Fibroblast of the conjunctiva (primary cell): ENCODE measurements at places on chromosomes 2 and 18.

DNA sequence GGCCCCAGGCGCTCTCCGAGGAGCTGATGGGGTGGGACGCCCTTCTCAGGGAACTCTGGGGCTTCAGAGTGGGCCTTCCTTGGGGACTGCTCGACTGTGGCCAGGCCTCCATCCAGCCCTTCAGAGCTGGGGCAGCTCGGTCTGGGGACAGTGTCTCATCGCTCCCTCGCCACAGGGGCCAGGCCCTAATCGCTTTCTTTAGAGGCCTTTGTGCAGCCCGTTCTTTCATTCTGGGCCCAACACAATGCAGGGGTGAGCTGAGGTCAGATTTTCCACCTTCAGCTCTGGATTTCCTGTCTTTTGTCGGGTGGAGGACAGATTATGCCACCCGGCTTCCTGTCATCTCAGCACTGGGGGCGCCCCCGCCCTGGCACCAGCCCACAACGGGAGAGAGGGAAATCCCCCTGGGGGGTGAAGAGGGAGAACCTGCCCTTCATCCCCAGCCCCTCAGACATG lies 25.2 kb downstream of the MYCN start:
- no peak for DNase-seq

DNA sequence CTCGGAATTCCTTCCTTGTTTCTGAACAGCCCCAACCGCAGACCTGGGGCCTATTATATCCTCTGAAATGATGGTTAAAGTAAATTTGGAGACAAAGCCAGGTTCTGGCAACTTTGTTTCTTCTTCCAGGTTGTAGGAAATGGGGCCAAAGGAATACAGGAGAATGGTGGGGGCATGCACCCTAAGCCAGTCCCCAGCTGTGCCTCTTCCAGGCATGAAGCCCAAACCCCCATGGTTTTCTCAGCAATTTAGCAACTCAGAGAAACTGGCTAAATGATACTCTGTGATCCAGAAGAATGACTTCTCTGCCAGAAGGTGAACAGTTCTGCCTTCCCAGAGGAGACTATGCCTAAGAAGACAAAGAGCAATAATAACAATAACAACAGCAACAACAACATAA lies 635.0 kb upstream of the FANCL start:
- no peak for DNase-seq

- DNase-seq, result no peak
Measured at GRCh38 chr18:25322806-25323205, 29.2 kb downstream of the ZNF521 start.

DNA sequence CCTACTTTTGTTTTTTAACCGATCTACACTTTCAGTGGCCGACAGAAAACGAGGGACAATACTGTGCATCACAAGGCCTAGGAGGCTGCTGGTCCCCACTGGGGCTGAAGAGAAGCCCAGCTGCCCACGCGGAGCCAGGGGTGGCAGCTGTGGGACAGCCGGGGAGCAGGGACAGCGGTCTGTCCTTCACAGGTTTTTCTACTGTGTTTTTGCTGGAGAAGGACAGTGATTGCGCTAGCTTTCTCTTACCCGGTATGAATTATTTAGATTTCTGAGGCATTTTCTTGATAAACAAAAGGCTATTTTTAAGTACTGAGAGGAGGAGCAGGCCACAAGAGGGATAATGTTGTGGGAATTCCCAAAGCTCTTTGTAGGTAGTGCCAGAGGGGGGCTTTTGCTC lies 219.8 kb downstream of the ATAD2B start:
- no peak for DNase-seq

DNA sequence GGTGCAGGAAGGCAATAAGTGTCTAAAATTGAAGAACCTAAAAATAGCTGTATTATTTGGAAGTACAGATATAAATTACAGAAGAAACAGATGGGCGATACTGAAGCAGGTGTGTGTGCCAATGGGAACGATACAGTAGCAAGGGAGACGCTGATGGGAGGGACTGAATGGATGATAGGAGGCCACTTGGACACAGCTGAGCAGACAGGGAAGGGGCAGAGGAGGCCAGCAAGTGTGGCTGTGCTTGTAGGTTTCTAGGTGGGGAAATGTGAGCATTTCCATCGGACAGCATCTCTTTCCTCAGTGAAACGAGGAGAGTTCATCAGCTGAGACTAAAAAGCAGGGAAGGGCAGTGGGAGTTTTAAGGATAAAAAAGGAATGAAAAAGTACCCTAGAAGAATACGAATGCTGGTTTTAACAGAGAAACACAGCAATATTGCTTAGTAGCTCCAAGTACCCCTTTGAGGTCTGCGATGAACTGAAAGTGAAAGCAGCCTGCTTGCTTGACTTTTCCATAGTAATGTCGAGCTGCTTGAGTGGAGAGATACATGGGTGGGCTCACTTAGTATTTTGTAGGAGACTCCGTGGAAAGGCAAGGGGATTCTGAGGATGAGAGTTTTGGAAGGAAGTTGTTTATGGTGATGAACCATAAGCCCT lies 91.7 kb upstream of the EPC2 start:
- no peak for DNase-seq

DNA sequence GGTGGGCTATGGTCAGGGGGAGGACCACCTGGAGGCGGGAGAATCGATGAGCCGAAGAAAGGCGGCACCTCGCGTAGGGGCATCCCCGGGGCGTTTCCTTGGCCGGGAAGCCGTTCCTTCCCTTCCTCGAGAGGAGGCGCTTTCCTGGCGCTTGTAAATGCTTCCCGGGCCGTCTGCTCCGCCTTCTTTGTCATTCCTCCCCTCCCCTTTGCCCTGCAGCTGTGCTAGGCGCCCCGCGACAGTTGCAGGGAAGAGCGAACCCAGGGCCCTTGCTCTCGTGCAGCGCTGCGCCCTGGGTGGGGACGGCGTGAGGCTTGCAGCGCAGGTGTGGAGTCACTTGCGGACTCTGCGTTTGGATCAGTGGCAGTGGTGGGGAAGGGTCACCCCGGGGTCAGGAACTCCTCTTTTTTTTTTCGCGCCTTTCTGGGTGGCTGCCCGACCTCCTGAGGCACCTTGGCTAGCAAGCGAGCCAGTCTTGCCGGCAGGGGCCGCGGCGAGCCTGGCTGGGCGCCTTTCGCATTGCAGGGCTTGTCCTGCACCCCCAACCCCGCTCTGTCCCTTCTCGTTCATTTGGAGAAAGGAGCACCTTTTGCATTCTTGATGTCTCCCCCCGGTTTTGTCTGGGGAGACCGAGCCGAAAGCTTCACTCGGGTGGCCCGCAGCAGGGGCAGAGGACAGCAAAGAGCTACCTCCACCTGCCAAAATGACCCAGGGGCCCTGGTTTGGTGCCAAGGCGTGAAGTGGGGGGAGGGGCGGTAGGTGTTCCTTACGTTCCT lies 858 bp downstream of the KCNS3 start:
- DNase-seq, result peak; percentile 10

GRCh38 chr18:60100778-60101177 lies 201.0 kb downstream of the PMAIP1 start:
- peak; percentile 5 for DNase-seq

DNA sequence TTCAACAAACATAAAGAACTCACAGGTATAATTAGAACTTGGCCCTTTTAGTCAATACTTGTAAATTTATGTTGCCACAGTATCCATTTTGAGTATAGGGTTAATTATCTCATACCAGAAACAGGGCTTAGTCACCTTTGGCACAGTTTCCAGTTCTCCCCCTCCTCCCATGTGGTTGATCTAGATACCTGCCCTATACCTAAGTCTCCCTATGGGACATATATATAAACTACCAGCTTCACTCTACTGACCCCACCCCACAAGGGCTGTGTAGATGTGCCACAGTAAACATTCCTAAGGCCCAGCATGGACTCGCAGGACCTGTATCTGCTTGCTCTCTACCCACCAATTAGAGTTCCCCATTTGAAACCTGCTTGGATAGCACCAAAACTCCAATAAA lies 371.7 kb upstream of the RND3 start:
- DNase-seq, result no peak
